ENCODE measurements at places on chromosomes 4 and X.

DNA sequence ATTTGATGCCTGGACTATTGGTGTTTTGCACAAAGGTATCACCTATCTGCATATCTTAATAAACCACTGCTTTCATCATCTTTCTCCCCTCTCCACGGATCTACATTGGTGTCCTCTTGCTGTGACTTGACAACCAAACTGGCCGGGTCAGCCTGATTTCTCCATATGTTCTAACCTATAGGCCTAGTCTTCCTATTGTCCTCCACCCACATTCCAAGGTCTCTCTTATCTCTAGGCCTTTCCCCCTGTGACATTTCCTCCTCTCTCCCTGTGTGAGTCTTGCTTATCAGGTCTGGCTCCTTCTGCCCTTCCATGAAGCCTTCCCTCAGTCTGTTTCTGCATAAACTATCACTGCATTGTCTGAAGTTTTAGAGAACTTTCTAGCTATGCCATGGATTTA lies 33.7 kb downstream of the ARHGAP24 start:
- no peak for DNase-seq

DNA sequence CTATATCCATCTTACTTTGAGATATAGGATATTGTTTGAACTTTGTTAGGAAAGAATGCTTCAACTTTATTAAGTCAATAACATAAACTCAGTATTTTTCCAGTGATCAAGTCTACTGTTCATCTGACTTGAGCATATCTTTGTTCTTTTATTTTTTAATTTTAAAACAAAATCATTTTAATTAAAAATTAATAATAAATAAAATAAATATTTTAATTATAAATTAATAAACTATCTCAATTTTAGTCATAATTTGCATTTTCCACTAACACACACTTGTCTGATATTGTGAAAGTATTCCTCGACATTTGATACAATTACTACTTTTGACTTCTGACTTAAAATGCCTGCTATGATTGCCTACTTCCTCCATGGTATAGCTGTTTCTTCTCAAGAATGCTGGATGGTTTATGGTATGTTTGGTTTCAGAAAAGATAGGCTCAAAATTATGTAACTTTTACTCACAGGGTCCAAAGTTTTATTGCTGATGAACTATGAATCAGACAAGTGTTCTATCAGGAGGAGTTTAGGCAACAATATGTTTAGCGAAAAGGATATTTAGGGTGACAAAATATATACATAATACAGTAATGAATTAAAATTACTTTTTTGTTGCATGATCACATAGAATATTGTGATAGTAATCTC lies 1132.3 kb upstream of the PCDH10 start:
- DNase-seq, result no peak

DNA sequence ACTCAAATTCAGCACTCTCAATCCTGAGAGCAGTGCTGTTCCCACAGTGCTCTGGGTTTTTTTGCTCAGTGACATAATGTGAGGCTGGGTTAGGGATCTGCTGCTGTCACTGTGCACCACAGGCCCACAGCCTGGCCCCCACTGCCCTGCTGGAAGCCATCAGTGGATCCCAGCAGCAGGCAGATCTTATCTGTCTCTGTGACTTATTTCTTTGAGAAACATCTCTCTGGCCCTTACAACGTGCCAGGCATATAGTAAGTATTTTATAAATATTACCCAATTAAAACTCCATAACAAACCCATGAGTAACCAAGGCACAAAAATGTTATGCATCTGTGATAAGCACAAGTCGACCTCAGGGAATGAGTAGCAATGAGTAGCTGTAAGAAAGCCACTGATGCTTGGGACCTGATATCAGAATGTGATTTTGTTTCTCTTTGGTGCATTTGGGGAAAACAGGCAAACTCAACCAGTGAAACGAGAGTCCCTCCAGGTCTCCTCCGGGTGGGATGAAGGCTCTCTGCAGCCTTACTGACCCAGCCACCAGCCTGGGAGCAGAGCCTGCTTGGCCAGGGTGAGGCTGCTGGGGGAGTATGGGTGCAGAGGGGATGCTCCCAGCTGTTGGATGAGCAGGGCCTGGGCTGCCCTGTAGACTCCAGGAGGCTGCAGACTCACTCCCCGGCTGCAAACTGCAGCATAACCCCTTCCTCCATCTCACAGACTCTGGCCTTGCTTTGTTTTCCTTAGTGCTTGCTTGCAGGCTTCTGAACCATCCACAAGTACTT lies 172.7 kb upstream of the LNX1 start:
- DNase-seq, result no peak

GRCh38 chrX:44063606-44064005 lies 90.4 kb upstream of the NDP start:
- DNase-seq, result no peak

DNA sequence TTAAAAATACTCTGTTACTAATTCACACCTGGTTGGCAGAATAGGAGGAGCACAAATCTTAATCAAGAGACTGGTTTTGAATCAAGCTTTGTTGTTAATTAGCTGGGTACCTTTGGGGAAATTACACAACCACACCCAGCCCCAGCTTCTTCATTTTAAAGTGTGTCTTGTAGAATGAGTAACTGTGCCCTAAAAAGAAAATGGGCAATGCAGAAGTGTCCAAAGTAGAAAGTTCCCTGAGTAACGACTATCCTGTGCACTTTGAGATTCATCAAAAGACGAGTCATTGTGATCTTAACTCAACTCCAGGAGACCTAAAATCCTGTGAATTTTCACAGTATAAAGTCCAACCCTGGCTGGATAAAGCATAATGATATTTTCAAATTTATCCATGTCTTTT lies 792.3 kb upstream of the HS3ST1 start:
- DNase-seq, result no peak

DNA sequence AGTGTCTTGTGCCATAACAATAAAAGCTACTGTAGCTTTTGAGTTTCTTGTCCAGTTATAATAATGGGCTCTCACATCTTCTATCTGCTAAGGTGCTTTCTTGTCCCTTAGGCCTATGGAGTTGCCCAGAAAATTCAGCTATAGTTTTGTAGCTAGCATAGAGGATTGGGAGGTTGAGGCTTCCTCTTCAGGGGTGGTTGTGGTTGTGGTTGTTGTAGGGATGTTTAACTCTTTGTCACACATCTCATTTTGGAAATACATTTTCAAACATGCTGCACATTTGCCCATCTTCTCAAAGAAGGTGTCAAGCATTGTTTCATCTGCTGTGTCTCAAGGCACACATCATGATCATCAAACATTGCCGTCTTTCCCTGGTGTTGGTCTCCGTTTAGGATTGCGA lies 65.0 kb downstream of the ATXN3L start:
- no peak for DNase-seq

All from GM12864 (cell line).